Activated T-cell treated with anti-CD3 and anti-CD28 coated beads, Interleukin-2, amount 50 U/mL, for 72 hours (primary cell): ENCODE measurements at places on chromosomes 5 and 9. TPM values are rescaled to one million over a fixed set of nuclear protein-coding genes. Genes with fewer than 3 reads are reported as not detected.

DNA sequence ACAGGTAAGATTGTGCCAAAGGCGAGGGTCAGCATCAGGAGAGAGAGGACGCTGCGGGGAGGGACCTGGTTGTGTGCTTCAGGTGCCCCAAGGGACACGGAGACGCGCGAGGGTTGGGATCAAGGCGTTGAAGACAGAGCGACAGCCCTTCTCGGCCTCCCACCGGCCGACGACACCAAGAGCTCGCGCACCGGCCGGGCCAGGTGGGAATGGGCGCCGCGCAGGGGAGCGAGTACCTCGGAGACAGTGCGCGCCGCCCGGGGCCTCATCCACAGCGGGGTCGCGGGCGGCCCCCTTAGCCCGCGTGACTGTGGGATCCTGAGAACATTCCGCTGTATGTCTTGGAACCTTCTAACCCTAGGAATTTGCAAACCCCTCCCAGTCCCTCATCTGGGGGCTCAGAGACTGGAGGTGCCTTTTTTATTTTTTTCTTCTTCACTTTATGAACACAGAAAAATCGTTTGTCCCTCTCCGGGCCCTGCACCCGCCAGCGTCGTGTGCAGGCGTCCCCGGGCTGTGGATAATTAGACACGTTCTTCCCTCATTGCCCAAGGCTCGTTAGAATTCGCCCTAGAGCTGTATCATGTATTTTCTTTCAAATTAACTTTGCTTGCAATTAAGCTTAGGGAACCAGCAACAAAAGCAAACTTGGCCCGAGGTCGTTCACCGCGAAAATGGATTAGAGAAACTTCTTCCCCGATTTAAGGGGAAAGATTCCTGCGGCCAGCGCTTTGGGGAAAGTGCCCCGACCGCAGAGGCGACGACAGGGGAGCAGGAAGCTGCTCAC, 4.8 kb downstream of the FOXE1 start:
- peak; percentile 13 for DNase-seq

Gene SHLD3
- 2.7 TPM for total RNA-seq

DNA sequence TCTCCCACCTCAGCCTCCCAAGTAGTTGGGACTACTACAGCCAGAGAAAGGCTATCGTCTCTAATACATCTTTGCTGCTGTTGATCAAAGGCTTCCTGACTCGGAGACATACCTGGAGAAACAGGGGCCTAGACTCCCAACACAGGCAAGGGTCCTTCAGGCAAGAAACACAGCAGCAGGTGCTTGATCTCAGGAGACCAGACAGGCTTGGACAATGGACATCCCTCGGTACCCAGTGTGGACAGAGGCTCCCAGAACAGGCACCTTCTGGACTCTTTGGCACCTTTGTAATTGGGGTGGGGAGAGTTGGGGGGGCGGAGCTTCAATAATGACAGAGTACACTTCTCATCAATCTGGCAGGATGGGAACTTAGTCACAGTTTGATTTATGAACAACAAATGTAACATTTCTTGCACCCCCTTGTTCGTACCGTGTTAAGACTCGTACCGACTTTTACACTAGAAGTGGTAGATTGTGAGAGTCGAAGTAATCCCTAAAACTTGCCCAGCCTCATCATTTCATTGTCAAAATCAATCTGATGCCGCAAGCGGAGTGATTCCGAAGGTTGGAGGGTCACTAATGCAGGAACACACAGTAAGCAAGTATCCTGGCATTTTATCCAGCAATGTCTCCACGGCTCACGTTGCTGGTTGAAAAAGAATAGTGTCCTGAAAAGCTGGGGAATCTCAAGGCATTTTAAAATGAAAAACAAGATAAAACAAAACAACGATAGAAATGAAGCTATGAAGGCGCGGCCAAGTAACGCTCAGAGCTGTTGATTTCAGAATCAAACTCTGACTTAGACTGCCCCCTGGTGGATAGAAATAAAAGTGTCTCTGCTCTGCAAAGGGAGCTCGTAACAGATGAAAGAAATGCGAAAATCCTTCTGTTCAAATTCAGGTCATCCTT, 46.4 kb upstream of the STK32A start:
- peak; percentile 37 for DNase-seq

- DNase-seq = no peak
Observed at GRCh38 chr5:101338226-101338625, 435.1 kb upstream of the ST8SIA4 start.

DNA sequence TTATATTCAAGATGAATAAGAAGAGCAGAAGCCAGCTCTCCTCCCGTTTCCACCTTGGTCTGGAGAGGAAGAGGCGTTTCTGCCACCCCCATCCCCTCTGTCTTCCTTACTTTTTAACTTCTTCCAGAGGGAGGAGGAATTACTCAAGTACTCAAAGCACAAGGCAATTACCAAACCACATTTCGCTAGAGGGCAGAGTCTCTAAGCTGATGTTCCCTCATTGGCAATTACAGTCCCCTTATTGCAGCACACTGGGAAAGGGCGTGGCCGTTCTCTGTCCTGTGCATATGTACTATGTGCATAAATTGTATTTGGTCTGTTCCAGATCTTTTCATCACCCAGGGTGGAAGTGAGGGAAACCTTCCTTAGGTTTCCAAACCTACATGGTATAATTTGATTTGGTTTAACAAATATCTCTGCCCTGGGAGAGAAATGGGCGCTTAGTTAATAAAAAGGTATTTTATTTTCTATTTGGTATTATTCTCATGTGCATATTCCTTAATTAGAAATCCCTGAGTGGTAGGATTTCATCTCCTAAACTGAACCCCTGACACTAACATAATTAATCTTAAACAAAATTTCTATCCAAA, 29.8 kb upstream of the ALDOB start:
- DNase-seq = peak; percentile 9

Gene ADAMTS6
- total RNA-seq = 1.6 TPM

GRCh38 chr5:127907907-127908306, 175.7 kb upstream of the SLC12A2 start:
- no peak for DNase-seq

DNA sequence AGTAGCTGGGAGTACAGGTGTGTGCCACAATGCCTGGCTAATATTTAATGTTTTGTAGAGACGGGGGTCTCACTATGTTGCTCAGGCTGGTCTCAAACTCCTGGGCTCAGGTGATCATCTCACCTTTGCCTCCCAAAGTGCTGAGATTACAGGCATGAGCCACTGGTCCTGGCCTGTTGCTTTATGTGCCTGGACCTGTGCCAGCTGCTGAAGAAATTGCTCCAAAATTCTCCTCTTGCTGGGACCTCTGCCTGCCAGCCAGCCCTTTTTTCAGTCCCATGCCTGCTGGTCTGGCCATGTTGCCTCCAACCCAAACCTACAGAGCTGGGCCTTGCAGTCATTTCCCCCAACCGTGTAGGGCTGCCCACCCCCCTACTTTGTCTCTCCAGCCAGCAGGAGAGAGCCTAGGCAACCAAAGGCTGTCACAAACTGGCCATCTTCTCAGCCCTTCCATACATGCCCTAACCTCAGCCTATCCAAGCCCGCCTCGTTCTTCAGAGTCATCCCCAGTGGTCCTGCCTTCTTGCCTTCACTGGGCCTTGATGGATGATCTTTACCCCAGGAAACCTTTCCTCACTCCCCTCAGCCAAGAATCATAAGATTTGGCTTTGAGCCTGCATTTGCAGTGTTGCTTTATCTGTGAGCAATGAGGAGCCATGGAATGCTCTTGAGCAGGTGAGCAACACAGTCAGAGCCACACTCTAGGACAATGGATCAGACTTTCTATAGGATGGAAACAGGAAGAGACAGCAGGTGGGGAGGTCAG, 27.4 kb upstream of the SYNPO start:
- DNase-seq = no peak

DNA sequence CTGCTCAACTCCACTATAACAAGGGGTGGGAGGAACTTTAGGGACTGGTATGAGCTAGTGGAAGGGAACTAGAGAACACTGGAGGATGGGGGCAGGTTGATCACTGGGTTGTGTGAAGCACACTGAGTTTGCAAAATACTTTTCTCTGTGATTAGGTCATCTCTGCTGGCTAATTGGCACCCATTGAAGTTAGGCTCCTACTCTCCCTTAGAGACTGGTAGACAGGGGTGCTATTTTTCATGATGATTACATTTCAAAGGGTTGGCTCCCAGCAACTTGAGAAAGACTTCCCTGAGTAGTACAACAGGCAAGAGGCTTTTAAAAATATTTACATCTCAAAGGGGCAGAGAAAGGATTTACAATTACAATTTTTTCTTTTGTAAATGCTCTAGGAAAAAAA, 50.4 kb upstream of the MTAP start:
- no peak for DNase-seq

DNA sequence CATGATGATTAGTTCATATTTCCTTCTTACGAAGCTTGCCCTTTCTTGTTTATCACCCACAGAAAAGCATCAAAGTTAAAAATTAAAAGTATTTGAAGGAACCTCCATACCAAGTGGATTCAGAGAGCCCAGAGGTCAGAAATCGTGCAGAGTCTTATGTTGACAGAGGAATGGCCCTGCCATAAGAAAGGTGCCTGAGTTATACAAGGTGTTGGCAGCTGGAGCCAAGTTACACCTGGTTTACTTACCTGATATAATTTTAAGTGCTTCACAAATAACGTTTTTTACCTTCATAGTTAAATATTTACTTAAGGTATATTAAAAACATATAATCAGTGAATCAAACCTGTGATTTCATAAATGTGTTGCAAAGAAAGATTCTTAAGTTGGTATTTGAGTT, 42.3 kb upstream of the DHFR start:
- DNase-seq = no peak

DNA sequence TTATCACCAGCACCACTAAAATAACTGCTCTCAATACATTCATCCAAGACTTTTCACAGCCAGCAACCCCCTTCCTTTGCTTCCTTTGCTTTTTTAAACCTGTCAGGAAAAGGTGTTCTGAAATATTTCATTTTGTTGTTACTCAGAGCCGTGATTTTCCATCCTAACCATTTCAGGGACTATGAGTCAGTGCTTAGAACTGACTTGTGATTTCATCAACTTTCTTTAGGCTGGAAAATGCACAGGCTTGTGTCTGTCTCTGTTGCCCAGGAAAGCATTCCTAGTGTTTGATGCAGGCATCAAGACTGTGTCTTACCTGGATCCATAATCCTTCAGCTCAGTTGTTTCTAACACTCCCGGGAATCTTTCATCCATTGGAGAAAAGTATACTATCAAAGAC, 805.6 kb downstream of the BRINP1 start:
- no peak for DNase-seq

GRCh38 chr5:58738336-58738735, 155.5 kb downstream of the RAB3C start:
- DNase-seq = no peak

Gene PLCXD3
- not detected for total RNA-seq

GRCh38 chr9:105452185-105452584, 4.4 kb downstream of the FSD1L start:
- no peak for DNase-seq

Gene DMRT2
- total RNA-seq = not detected

- DNase-seq = no peak
Observed at GRCh38 chr9:130661451-130662098, 2.8 kb upstream of the PRDM12 start.

- DNase-seq = no peak
Observed at GRCh38 chr9:125049212-125050049, 93.9 kb downstream of the SCAI start.

DNA sequence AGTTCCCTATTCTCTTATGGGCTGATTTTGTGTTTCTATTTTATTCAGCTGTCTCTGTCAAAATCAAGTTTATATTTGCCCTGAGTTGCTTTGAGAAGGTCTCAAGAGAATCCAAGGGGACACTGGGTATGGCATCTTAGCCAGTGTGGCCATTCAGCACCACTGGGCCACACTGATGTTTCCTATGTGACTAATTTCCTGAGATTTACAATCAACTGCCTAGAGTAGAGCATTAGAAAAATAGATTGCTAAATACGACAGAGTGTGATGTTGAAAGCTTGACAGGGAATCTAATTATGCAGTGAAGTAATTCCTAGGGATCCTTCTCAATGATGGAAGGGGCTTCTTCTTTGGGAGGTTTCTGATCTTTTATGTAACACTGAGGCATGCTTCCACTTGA, 141.7 kb downstream of the SV2C start:
- DNase-seq = no peak

DNA sequence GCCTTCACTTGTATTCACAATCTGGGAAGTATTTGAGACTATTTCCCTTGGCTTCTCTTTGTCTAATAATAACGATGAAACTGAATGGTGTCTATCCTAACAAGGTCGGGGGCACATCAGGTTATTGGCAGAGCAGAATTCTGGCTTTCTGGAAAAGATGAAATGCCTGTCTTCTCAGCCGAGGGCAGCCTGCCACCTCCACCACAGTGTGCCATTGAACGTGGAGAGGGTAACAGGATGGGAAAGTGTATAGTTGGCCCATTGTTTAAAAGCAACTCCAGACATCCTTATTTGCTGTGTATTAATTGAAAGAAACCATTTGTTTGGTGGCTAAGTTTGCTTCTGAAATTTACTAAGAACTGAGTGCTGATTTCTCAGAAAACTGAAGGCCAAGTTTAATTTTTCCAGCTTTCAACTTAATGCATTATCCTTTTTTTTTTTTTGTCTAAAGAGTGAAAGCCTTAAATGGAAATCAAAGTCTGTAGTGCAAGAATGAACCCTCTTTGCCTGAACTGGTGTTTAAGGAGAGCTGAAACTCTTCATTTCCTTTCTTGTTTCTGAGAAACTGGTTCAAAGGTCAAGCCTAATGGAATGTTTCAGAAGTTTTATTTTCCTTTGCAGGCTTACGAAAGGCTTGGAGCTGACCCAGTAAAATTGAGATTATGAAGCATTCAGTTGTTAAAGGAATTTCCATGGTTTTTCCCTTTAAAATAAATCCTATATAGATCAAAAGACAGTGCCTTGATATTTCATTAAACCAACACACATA, 563.7 kb upstream of the DAP start:
- DNase-seq = no peak

DNA sequence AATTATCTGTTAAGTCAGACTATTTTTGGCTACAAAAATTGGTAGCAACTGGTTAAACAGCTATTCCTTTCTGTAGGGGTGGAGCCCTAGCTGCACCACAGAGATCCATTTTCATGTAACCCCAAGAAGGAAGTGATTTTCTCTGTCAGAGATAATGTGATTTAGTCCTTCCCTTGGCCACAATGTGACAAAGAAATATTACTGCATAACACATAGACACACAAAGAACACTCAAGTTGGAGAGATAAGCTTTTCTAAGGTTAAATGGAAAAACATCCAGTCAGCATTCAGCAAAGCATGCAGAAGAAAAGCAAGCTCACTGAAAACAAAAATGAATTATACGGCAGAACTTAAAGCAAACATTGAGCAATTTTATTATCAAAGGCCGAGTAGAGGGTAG, 227.8 kb upstream of the CDH9 start:
- no peak for DNase-seq
